ENCODE measurements at places on chromosomes 6 and 20.

- DNase-seq, result no peak
Observed at GRCh38 chr20:37430778-37431460, 85.0 kb downstream of the SRC start.

DNA sequence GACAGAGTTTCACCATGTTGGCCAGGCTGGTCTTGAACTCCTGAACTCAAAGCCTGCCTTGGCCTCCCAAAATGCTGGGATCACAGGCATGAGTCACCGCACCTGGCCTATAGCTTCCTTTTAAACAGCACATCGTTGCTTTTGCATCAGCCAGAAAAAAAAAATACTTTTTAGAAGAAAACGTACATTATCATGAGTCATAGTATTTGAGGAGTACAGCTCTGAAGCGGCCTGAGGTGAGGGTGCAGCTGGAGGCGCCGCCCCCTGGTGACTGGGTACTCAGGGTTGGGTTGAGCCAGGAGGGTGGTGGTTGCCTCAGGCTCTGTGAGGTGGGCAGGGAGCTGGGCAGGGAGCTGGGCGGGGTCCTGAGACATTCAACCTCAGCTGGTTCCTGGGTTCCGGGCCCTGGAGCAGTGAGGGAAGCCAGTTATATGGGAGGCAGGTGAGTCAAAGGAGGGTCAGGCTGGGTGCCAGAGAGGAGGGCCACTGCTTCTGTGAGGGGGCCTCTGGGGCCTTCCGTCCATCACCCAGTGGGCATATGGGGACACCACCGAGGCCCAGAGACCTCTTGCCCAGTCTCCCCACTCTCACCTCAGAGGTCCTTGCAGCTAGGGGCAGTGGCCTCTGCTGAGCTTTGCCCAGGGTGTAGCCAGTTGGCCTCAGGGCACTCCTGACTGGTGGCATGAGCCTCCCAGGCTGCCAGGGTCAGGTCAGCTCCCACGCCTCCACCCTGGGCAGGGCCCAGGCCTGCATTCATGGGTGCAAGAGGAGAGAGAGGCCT is 11.7 kb upstream of the ID1 start:
- DNase-seq, result no peak

GRCh38 chr20:11380283-11380682 is 537.4 kb upstream of the BTBD3 start:
- DNase-seq, result no peak

DNA sequence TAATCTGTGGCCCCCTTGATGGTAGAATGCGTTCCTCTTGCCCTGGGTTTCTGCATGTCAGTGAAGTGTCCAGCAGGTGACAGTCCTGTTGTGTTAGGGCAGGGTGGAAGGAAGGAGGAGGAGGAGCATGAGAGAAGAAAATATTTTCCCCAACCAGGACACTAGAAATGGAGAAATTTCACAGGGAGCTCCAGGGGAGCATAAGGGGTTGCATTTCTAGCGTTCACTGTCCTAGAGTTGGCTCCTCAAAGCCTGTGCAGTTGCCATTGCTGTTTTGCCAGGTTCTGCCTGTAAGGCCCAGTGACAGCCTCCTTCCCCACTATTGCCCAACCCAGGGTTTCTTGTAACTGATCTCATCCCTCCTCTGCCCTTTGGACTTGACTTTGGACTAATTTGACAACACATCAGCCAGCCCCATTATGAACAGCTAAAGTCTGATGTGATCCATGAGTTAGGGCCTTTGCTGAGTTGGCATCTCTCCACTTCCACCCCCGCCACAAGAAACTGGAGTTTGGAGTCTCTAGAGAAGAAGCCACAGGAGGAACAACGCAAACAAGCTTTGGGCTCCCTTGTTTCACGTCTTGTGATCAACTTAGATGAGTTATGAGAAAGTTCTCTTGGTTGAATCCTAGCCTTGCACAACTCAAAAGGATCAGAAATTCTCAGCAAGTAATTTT is 14.0 kb upstream of the FAM50B start:
- no peak for DNase-seq

DNA sequence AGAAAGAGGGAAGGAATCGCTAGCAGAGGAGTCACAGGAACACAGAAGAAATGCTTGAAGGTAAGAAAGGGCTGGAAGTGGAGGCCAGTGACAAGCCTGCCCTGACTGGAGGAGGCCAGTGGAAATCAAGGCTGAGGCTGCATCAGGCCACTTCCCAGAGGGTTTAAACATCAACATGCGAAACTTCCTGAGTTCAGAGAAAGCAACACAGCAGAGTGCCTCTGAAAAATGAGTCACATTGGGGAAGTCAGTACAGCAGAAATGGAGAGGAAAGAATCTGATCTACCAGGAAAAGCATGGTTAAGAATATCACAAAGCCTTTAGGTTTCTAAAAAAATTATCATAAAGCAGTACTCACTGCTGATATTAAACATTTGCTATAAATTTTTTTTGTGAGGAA is 23.3 kb downstream of the NAPB start:
- DNase-seq, result no peak

GRCh38 chr6:71080133-71080532 is 123.3 kb upstream of the B3GAT2 start:
- no peak for DNase-seq
